ENCODE measurements at places on chromosomes 12 and 14. TPM values are rescaled to one million over a fixed set of nuclear protein-coding genes. Genes with fewer than 3 reads are reported as not detected.

- peaks cover 2% of the 10 kb centered on the region for H3K27me3 ChIP-seq
- no peak overlapping the region for H3K4me3 ChIP-seq
- no peak overlapping the region for H3K27ac ChIP-seq
- peaks cover 7% of the 10 kb centered on the region for H3K4me1 ChIP-seq
- H3K36me3 ChIP-seq, result no peaks in the 10 kb centered on the region
Measured at GRCh38 chr14:98240376-98240775, 1031.6 kb downstream of the BCL11B start.

GRCh38 chr12:50419112-50419909, 18.6 kb downstream of the LARP4 start:
- no peaks in the 10 kb centered on the region for H3K36me3 ChIP-seq
- no peaks in the 10 kb centered on the region for H3K27me3 ChIP-seq
- H3K4me3 ChIP-seq, result no peak overlapping the region
- peaks cover 22% of the 10 kb centered on the region for H3K4me1 ChIP-seq
- DNase-seq, result no peak

DNA sequence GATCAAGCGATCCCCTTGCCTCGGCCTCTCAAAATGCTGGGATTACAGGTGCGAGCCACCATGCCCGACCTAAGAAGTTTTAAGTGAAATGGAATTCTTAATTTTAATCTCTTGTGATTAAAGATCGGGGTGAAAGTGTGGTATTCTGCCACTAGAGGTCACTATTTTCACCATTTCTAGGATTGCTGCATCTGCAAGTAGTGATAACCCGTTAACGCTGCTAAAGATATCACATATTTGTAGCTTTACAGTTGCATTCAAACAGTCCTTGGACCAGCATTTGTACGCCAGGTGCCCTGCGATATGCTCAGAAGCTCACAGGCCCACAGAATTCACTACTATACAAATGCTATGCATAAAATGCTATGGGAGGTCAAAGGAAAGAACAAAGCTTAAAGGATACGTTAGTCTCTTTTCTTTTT, 19.3 kb downstream of the CCDC62 start:
- H3K4me1 ChIP-seq, result no peaks in the 10 kb centered on the region
- no peak for DNase-seq
- H3K36me3 ChIP-seq, result no peaks in the 10 kb centered on the region
- no peaks in the 10 kb centered on the region for H3K27me3 ChIP-seq

- no peak overlapping the region for H3K4me3 ChIP-seq
- peaks cover 7% of the 10 kb centered on the region for H3K4me1 ChIP-seq
- H3K36me3 ChIP-seq, result no peaks in the 10 kb centered on the region
- H3K27me3 ChIP-seq, result no peaks in the 10 kb centered on the region
- DNase-seq, result no peak
Measured at GRCh38 chr12:123487428-123487827, 29.5 kb downstream of the SNRNP35 start.

DNA sequence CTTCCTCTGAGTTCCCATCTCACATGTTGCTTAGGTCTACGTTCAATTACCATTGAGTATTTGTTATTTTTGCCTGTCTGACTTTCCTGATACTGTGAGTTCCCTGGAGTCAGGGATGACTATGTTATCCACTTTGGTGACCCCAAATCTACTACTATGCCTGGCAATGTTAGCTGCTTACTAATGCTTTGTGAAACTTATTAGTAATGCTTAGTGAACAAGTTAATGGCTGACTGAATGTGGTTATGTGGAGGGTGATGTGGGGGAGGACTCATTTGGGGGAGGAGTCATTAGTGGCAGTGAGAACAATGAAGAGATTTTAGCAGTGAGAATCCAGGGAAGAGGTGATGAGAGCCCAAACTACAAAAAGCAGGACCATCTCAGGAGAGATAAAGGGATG, 121.6 kb downstream of the KTN1 start:
- no peak overlapping the region for H3K4me3 ChIP-seq
- H3K4me1 ChIP-seq, result no peaks in the 10 kb centered on the region
- no peaks in the 10 kb centered on the region for H3K27me3 ChIP-seq
- no peak overlapping the region for H3K27ac ChIP-seq

DNA sequence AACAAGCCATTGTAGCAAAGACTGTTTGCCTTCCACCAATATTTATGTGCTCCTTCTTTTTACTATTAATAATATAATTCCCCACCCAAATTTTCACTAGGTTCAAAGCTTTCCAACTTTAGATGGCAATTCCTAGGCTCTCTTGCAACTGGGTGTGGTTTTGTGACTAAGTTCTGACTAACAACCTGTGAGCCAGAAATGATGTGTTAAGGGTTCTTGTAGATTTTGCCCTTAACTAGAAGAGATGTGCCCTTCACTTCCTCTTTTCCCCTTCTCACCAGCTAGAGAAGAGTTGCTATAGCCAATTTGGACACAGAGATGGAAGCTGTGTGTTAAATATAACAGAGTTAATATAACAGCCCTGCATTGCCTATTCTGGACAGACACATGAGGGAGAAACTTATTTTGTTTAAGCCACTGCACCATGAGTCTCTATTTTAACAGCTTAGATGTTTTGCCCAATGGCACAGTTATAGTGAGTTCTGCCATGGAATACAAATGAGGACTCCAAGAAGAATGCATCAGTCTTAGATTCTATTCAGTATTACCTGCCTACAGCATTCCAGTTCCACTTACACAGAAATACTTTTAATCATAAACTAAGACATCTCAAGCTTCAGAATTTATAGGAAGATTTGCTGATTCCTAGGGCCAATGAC, 216.2 kb downstream of the DUSP6 start:
- peaks cover 6% of the 10 kb centered on the region for H3K27me3 ChIP-seq
- DNase-seq, result no peak
- no peak overlapping the region for H3K27ac ChIP-seq
- peak overlapping the region; percentile 41 for H3K4me3 ChIP-seq
- peaks cover 14% of the 10 kb centered on the region for H3K4me1 ChIP-seq

GRCh38 chr12:66941150-66941549, 262.3 kb upstream of the GRIP1 start:
- no peak overlapping the region for H3K27ac ChIP-seq
- no peaks in the 10 kb centered on the region for H3K4me1 ChIP-seq
- H3K27me3 ChIP-seq, result no peaks in the 10 kb centered on the region
- H3K36me3 ChIP-seq, result no peaks in the 10 kb centered on the region

- H3K27me3 ChIP-seq, result no peaks in the 10 kb centered on the region
- no peak overlapping the region for H3K4me3 ChIP-seq
- no peaks in the 10 kb centered on the region for H3K36me3 ChIP-seq
- no peak for DNase-seq
- no peak overlapping the region for H3K27ac ChIP-seq
Measured at GRCh38 chr12:53722450-53723041, 4.7 kb downstream of the CALCOCO1 start.

DNA sequence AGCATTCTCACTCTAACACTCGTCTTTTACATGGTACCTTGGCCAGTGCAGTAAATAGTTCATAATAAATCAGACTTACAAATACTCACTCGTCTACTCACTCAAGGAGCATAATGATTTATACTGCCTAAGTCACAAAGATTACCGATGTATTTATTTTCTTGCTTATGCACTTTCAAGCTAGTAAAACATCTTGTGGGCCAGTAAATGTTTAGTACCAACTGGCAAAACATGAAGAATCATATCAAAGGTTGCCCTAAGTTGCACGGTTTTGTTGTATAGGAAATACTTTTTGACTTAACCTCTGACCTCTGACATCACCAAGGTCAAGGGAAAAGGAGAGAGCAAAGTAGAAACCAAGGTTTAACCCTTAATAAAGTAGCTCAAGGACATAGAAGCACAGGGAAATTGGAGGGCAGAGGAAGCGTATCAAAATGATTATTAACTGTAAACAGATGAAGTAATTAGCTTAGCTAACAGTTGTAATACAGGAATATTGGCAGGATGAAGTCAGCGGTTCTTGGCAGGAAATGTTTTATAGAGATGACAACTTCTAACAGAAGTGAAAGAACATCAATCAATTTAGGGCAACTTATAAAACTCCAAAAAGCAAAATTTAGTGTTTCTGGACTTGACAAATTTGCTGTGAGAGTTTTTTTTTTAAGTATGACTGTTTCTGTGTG, 131.9 kb downstream of the HMGA2 start:
- H3K27ac ChIP-seq, result no peak overlapping the region
- no peaks in the 10 kb centered on the region for H3K4me1 ChIP-seq
- H3K4me3 ChIP-seq, result no peak overlapping the region
- no peak for DNase-seq

DNA sequence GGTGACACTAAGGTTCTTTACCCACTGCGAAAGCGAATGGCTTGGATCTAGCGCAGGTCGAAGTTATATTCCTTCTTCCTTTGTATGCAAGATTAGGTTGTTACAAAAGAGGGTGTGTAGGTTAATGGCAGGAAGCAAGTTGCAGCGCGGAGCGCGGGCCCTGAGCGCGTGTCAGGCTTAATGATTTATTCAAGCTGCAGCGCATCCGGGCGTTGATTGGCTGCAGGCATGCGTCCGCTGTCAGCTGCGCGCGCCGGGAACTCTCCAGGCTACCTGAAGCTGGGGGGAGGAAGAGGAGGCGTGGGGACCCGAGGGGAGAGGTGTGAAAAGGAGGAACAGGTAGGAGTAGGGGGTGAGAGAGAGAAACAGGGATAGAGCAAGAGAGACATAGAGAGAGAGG, 7.4 kb downstream of the ASCL1 start:
- H3K4me3 ChIP-seq, result no peak overlapping the region
- no peak overlapping the region for H3K27ac ChIP-seq
- peaks cover 42% of the 10 kb centered on the region for H3K27me3 ChIP-seq
- H3K36me3 ChIP-seq, result peaks cover 5% of the 10 kb centered on the region

- DNase-seq, result peak; percentile 61
- peaks cover 9% of the 10 kb centered on the region for H3K27me3 ChIP-seq
- H3K27ac ChIP-seq, result peak overlapping the region; percentile 84
- H3K4me1 ChIP-seq, result peaks cover 39% of the 10 kb centered on the region
- no peaks in the 10 kb centered on the region for H3K36me3 ChIP-seq
Measured at GRCh38 chr12:67698672-67699581, 50.4 kb downstream of the DYRK2 start.

DNA sequence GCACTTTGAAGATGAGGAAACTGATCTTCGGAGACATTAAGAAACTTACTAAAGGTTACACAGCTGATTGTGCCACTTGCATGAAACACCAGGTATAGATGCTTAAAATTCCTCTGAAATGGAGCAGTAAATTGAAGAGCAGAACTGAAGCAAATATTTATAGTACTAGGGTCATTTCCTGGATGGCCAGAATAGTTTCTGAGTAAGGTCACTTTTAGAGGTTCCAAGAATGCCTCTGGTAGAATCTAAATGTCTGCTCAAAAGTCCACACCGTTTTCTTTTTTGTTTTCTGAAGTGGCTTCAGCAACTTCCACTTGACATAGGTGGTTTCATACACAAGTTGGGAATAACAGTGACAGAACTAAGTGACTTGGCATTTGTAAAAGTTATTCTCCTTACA, 19.4 kb downstream of the TPH2 start:
- no peaks in the 10 kb centered on the region for H3K4me1 ChIP-seq
- no peak overlapping the region for H3K4me3 ChIP-seq
- no peak overlapping the region for H3K27ac ChIP-seq
- DNase-seq, result no peak
- H3K36me3 ChIP-seq, result no peaks in the 10 kb centered on the region
- H3K27me3 ChIP-seq, result peaks cover 16% of the 10 kb centered on the region

DNA sequence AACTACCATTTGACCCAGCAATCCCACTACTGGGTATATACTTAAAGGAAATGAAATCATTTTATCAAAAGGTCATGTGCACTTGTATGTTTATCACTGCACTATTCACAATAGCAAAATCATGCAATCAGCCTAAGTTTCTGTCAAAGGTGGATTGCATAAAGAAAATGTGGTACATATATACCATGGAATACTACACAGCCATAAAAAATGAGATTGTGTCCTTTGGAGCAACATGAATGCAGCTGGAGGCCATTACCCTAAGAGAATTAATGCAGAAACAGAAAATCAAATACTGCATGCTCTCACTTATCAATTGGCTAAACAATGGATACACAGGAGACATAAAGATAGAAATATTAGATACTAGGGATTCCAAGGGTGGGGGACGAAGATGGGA, 27.4 kb downstream of the MED6 start:
- H3K27ac ChIP-seq, result no peak overlapping the region
- H3K4me1 ChIP-seq, result peaks cover 22% of the 10 kb centered on the region
- H3K27me3 ChIP-seq, result no peaks in the 10 kb centered on the region
- H3K4me3 ChIP-seq, result no peak overlapping the region
- no peak for DNase-seq
- peaks cover 17% of the 10 kb centered on the region for H3K36me3 ChIP-seq

- H3K4me1 ChIP-seq, result peaks cover 17% of the 10 kb centered on the region
- no peaks in the 10 kb centered on the region for H3K27me3 ChIP-seq
- no peak overlapping the region for H3K4me3 ChIP-seq
- H3K36me3 ChIP-seq, result no peaks in the 10 kb centered on the region
Measured at GRCh38 chr14:31566456-31566855, 5.3 kb downstream of the NUBPL start.

DNA sequence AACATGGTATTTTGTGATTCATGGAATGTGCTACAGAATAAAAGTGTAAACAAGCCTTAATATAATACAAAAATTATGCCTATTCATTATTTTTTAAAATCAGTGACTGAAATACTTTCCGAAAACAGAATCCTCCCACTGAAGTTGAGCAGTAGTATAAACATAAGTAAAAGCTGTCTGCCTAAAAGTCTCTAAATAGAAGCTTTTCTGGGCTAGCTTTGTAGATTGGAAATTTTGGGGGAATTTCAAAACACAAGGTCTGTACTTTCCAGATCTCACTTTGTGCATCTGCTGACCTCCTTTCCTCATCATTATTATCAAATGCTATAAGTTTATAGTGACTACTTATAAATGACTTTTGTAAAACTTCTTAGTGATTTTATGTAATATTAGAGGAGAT, 80.4 kb upstream of the TRHDE start:
- no peak overlapping the region for H3K4me3 ChIP-seq
- H3K36me3 ChIP-seq, result no peaks in the 10 kb centered on the region
- H3K27me3 ChIP-seq, result no peaks in the 10 kb centered on the region
- no peaks in the 10 kb centered on the region for H3K4me1 ChIP-seq
- no peak overlapping the region for H3K27ac ChIP-seq

- DNase-seq, result no peak
- no peak overlapping the region for H3K4me3 ChIP-seq
- H3K27ac ChIP-seq, result no peak overlapping the region
- no peaks in the 10 kb centered on the region for H3K4me1 ChIP-seq
Measured at GRCh38 chr12:48489012-48489411, 6.7 kb downstream of the C12orf54 start.

- no peak overlapping the region for H3K27ac ChIP-seq
- H3K4me1 ChIP-seq, result no peaks in the 10 kb centered on the region
- H3K4me3 ChIP-seq, result no peak overlapping the region
- no peaks in the 10 kb centered on the region for H3K36me3 ChIP-seq
- H3K27me3 ChIP-seq, result no peaks in the 10 kb centered on the region
Measured at GRCh38 chr12:102871014-102871413, 46.0 kb downstream of the PAH start.

GRCh38 chr12:10197879-10198278, 14.8 kb upstream of the GABARAPL1 start:
- DNase-seq, result peak; percentile 77
- H3K4me3 ChIP-seq, result peak overlapping the region; percentile 62
- H3K27ac ChIP-seq, result peak overlapping the region; percentile 45
- peaks cover 10% of the 10 kb centered on the region for H3K27me3 ChIP-seq
- no peaks in the 10 kb centered on the region for H3K36me3 ChIP-seq

- H3K4me3 ChIP-seq, result no peak overlapping the region
- no peak for DNase-seq
- no peaks in the 10 kb centered on the region for H3K4me1 ChIP-seq
- H3K27me3 ChIP-seq, result peaks cover 3% of the 10 kb centered on the region
Measured at GRCh38 chr12:130198663-130199060, 36.4 kb downstream of the FZD10 start.

The TAS2R7 gene
- not detected for total RNA-seq

The MYL2 gene
- not detected for total RNA-seq

The TBX5 gene
- not detected for total RNA-seq

The MORN3 gene
- total RNA-seq, result 0.17 TPM

The PLA2G1B gene
- total RNA-seq, result not detected

The KIF26A gene
- total RNA-seq, result not detected

The OXA1L gene
- 112 TPM for total RNA-seq

The DPPA3 gene
- total RNA-seq, result not detected

The IL31 gene
- not detected for total RNA-seq

The SYCP3 gene
- 2.9 TPM for total RNA-seq

The SRRM4 gene
- not detected for total RNA-seq

The MMP17 gene
- total RNA-seq, result not detected
